Aortic smooth muscle cell (primary cell): ENCODE measurements at places on chromosomes 5 and 9. TPM values are rescaled to one million over a fixed set of nuclear protein-coding genes. Genes with fewer than 3 reads are reported as not detected.

The IRX4 gene
- total RNA-seq, result under 0.01 TPM in 1 of 2 replicates, not detected in the other

The ADAMTSL1 gene
- total RNA-seq, result 115 and 144 TPM in 2 replicates

The MEIKIN gene
- 0.06 TPM in 1 of 2 replicates, not detected in the other for total RNA-seq

The CLK4 gene
- total RNA-seq, result 28.1 and 32.2 TPM in 2 replicates

The TNFSF8 gene
- not detected in 2 replicates for total RNA-seq

The GHR gene
- total RNA-seq, result 3.4 and 3.6 TPM in 2 replicates

The FOXD4L6 gene
- 0.06 TPM in 1 of 2 replicates, not detected in the other for total RNA-seq

The GPRIN1 gene
- 2.4 and 3.2 TPM in 2 replicates for total RNA-seq

The PCDHB11 gene
- 0.44 and 0.53 TPM in 2 replicates for total RNA-seq

The FREM1 gene
- 0.13 and 0.56 TPM in 2 replicates for total RNA-seq
